ENCODE measurements at places on chromosomes 1 and 21.

DNA sequence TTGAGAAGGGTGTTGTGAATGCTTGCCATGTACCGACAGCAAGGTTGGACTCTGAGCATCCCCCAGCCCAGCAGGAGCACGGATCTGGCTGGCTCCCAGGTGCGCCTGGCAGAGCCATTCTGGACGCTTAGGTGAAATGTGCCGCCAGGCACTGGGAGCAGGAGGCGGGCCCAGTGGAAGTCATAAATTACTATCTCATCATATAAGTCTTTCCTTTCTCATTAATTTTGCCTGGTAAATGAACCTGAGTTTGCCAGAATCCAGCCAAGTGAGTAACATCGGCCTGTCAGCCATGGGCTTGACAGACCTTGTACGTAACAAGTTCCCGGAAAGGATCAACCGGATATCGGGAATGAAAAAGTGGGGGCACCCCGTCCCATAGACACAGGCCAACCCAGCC is 179.5 kb upstream of the ARHGEF16 start:
- no peak for DNase-seq

DNA sequence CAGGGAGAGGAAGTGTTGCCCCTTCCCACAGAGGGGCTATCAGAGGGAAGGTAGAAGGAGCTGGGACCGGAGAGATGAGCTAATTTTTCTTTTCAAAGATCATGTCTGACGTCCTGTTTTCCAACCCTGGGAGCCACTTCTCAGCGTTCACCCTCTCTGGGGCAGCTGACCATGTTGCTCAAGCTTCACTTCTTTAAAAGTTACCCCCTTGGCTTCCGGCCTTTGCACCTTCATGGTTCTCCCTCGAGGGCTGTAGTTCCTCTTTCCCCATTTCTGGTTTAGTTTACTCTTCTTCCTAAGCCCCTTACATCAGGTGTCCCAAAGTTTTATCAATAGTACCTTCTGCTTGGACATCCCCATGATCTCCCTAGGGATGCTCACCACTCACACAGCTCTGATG is 23.8 kb upstream of the CSF1 start:
- DNase-seq: no peak

DNA sequence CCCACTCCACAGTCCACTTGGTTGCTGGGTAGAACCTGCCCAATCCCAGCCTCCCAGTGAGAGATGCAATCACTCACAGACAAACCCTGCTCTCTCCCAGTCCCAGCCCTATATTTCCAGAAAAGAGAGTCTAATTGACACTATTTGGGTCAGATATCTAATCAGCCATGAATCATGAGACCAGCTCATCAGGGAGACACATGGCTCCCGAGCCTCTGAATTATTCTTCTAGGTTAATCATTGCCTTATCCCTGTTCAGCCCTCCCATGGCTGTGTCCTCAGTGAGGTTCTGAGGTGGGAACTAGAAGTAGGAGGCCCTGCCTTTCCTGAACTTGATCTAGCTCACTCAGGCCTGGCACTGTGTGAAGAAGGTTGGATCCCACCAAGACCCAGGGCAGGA is 49.9 kb upstream of the ZC3H12A start:
- DNase-seq: no peak

GRCh38 chr1:156544592-156545102 is 27.7 kb downstream of the IQGAP3 start:
- DNase-seq: no peak

DNA sequence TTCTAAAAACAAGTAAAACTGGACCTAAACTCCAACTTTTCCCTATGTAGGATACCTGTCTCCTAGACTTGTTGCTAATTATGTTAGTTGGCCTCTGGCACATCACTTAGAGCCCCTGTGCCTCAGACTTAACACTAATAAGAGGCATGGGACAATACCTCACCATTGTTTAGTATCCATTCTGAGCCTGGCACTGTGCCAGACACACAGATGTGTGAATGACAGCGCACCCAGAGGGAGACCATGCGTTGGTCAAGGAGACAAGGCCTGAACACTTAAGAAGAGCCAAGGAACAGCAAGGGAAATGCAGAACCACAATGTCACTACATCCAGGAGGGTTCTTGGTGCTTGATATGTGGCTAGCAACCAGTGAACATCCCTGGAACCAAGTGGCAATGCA is 189.1 kb downstream of the FGGY start:
- DNase-seq: no peak

- DNase-seq: no peak
Observed at GRCh38 chr1:163191301-163191700, 11.4 kb downstream of the RGS5 start.

GRCh38 chr1:210882414-210883221 is 251.3 kb downstream of the KCNH1 start:
- peak; percentile 76 for DNase-seq

DNA sequence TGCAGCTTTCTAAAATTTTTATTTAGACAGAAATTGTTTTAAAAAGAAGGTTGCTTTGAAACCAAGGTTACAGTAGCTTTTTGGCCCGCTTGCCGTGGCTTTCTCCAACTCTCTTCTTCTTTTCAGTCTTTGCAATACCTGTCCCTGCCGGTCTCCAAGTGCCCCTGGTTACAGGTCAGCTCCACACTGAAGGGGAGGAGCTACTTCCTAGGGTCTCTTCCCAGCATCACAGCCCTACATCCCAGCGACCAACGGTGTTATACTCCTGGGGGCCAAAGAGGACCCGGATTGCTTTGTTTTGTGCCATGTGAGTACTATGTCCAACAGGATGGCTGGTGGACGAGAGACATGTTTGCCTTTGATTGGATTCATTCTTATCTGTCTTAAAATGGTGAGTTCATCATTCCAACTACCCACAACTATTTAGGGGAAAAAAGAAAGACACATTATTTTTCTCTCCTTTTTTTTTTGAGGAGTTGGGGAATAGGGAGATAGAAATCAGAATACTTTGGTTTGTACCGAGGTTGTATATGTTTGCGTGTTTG is at the start of gene FNDC7:
FNDC7 (plus strand) TSS at position 303 of the 545 bp plus-strand sequence; CDS start at position 329, 26 bp downstream.
- no peak for DNase-seq

GRCh38 chr1:240608707-240609106 is 3.2 kb downstream of the GREM2 start:
- no peak for DNase-seq

DNA sequence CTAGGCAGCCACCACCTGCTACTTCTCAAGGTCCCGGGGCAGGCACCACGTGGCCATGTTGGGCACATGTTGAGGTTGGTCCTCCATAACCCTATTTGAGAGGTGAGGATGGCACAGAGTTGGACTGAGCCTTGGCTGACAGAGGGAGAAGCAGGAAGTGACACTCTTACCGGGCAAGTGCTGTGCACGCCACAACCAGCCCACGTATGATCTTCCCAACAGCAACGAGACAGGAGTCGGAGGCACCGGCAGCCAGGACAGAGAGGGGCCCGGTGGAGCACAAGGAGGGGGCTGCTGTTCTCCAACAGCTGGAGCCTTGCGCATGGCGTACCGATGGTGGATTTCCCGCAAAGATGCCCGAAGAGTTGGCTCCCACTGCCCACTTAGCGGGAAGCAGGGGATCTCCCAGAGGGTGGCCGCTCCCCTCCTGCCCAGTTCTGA is 3.4 kb downstream of the CLEC20A start:
- DNase-seq: no peak

DNA sequence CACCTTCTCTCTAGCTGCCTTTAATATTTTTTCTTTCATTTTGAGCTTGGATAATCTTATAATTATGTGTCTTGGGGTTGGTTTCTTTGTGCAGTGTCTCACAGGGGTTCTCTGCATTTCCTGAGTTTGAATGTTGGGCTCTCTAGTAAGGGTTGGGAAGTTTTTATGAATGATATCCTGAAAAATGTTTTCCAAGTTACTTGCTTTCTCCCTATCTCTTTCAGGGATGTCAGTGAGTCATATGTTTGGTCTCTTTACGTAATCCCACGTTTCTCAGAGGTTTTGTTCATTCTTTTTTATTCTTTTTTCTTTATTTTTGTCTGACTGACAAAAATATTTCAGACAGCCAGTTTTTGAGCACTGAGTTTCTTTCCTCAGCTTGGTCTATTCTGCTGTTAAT is 55.4 kb upstream of the CCDC190 start:
- peak; percentile 38 for DNase-seq

- DNase-seq: no peak
Observed at GRCh38 chr1:117842408-117843170, 86.8 kb downstream of the GDAP2 start.

DNA sequence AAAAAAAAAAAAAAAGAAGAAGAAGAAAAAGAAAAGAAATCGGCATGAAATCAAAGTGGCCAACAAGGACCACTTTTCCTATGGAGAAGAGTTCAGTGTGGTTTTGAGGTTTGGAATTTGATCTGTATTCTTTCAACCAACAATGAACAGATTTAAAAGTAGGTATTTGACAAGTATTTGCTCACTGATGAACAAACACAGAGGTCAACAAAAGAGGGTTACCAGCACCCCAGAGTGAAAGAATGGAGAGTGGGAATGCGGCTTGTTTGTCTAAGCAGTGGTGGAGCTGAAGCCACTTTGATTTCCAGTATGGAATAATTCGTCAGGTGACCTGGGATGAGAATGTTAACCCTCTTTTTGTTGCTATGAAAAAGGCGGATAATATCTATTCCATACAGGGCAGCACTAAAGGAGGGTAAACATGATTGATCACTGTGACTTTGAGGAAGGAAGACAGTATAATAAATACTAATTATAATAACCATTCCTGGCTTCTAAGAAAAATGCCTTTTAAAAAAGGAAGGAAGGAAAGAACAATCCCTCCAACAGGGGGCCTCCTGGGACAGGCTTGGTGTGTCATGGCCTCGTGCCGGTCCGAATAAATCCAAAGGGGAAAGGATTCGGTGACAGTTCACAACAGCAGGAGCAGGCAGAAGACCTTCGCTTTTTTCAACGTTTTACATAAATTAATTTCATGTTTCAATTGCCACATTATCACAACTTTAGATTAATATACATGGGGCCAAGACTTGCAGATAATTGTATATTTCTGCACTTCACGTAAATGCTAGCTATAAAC is 37.2 kb upstream of the SIM2 start:
- no peak for DNase-seq

DNA sequence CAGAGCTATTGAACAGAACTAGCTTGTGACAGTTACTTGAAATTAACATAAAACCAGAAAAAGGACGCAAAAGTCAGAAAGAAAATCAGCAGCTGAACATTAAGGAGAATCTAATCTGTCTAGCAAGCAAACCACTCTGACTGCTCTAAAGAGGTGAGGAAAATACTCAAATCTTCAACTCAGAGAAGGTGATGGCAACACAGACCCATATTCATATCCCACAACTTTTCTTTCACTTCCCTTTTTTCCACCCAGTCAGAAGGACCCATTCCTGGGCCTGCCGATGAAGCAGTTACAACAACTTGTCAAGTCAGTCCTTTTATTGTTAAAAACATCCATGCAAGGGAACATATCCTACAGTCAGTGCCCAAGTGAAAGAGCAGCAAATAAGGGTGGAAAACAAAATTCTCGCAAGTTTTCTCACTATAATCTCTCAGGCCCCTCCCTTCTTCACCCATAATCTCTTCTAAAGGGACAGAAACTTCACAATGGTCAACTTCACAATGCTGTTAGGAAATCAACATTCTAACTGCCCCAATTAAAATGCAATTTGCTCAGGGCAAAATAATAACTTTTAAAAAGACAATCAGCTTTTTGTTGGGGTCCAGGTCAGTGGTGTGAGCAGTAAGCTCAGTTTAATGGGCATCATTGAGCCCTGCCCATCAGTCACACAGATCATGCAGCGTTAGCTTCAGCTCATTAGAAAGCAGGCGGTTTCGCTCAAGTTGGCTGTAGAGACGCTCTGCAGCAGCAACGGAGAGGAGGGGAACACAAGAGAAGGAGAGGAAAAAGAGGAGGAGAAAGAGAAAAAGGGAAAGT is 3.6 kb upstream of the NUP210L start:
- DNase-seq: no peak

DNA sequence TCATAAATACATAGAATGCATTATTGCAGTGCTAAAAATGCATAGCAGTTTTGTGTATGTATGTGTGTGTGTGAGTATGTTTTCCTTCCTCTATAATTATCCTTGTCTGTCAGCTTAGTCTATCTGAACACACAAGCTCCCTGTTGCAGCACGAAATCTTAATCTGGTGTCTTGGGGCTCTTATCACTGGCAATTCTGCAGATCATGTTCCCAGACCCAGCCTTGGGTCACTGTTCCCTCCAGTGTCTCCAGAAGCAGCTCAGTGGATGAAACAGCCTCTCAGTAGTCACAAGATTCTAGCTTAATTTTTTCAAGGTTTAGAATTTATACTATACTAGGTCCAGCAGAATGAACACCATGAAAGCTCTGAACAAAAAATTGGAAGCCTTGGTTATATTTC is 777.9 kb downstream of the MRPL39 start:
- DNase-seq: no peak

DNA sequence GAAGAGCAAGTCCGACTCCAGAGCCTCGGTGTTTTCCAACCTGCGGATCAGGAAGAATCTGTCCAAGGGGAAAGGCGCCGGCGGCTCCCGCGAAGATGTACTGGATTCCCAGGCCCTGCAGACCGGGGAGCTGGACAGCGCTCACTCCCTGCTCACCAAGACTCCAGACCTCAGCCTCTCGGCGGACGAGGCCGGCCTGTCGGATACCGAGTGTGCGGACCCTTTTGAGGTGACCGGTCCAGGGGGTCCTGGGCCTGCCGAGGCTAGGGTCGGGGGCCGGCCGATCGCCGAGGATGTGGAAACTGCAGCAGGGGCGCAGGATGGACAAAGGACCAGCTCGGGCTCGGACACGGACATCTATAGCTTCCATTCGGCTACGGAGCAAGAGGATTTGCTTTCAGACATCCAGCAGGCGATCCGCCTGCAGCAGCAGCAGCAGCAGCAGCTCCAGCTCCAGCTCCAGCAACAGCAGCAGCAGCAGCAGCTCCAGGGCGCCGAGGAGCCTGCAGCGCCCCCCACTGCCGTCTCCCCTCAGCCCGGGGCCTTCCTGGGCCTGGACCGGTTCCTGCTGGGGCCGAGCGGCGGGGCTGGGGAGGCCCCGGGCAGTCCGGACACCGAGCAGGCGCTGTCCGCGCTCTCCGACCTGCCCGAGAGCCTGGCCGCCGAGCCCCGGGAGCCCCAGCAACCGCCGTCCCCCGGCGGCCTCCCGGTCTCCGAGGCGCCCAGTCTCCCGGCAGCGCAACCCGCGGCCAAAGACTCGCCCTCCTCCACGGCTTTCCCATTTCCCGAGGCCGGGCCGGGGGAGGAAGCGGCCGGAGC is 827 bp downstream of the FMN2 start:
- DNase-seq: no peak
